NCI-H526 (cell line): ENCODE measurements at places on chromosomes 3 and 15.

DNA sequence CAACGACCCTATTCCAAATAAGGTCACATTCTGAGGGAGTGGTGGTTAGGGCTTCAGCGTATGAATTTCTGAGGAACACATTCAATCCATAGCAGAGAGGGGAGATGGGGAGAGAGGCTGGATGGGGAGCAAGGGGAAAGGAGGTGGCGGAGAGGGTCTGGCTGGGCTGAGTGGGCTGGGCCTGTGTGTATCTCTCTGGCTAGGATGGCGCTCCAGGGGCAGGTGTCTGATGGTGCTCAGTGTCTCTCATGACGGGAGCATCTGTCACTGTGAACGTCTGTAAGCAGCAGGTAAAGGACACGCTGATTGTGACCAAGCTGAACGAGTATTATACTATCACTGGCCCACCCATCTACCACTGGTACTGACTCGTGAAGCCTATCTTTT lies 159.6 kb downstream of the XXYLT1 start:
- DNase-seq = no peak

GRCh38 chr3:150384296-150385212 lies 23.5 kb upstream of the TSC22D2 start:
- DNase-seq = no peak

- no peak for DNase-seq
These were observed 53.3 kb downstream of the TIPARP start for GRCh38 chr3:156727519-156728205.

- DNase-seq = no peak
These were observed 75.0 kb upstream of the MBNL1 start for GRCh38 chr3:152193673-152194267.

DNA sequence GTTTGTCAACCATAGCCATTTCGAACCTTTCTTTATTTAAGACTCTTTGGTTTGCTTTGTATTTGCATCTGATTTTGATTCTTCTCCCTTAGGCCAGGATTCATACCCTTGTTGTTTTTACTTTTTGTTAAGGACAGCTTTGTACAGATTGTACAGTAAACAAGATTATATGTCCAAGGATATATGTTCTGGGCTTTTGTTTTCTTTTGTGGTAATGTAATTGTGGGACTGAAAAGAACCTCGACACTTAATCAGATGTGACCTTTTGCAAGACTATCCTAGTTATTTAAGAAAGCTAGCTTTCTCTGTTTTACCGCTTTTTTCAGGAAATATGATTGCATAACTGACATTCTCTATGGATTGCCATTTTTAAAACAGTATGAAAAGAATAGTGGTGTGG lies 67.0 kb upstream of the SAMMSON start:
- DNase-seq = no peak

DNA sequence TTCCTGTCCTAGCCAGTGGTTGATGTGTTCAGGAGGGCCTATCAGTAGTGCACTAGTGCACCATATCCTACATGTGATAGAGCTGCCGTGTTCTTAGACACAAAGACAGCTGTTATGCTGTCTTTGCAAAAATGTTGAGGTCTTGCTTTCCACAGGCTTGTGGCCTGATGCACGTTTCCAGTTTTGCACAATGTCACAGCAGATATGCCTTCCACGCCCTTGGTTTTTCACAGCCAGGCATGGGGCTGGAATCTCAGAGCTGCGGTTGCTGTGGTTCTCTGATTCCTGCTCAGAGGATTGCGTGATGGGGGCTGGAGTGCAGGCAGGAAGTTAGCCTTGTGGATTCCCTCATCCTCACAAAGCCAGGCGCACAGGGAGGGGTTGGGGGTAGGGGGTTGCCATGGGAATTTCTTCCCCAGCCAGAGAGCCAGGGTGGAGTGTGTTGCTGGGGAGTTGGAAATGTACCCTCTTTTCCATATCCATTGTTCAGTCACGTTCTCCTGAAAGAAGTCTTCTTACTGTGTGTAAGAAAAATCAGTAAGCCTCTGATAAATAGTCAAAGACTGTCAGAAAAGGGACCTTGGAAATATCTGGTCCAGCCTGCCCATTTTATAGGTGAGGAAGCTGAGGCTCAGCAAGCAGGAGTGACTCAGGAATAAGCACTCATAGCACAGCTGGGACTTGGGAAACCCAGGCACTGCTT lies 79.4 kb downstream of the SMAD3 start:
- DNase-seq = no peak

GRCh38 chr3:17062736-17063135 lies 178.0 kb downstream of the PLCL2 start:
- DNase-seq = no peak

DNA sequence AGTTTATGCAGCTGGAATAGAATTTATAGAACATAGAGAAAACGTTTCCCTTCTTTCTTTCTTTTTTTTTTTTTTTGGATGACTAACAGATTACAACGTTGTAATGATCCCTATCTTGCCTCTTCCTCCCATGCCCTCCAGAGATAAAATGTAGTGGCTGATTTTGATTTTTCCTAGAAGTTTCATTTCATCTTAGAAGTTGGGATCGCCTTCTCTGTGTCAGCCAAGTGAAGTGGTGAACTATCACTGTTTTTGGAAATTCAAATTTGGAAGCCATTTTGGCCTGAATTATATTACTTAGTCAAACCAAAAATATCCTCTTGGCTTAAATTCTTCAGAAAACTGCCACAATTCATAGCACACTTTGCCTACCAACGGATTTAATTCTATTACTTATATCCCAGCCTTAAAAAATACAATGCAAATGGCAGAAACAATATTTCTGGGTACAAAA lies 1025.5 kb upstream of the NR2F2 start:
- DNase-seq = no peak

- no peak for DNase-seq
These were observed 43.8 kb downstream of the IL5RA start for GRCh38 chr3:3066378-3066777.

DNA sequence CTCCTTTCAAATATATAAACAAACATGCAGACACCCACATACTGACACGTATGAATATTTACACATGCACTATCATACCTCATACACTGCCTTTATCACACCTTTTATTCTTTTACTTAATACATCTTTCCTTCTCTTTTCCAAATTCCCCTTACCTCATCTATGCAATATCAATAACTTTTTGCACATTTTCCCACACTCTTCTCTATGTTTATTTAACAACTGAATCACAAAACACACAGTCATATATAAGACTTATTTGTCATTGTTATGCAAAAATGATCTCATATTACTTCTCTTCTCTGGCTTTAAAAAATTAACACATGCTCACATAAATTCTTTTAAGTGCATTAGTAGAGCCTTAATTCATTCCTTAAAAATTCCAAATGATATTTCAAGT lies 461.4 kb downstream of the DIPK2A start:
- no peak for DNase-seq

DNA sequence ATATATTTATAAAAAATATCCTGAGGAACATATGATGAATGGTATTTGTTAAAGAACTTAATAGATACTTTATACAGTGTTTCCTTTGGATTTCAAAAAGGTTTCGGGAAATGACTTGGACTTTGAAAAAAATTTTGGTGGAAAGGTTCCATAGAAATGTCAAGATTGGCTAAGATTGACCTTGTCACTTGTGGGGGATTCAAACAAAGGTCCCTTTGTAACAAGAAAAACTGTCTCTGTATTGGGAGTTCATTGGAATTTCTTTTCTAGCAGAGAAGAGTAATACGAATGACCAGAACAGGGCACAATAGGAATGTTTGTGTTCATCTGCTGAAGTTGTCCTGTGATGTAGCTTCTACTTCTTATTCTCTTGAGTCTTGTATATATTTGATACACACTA lies 43.2 kb downstream of the ARHGEF26 start:
- DNase-seq = no peak

- DNase-seq = no peak
These were observed 21.7 kb downstream of the LEKR1 start for GRCh38 chr3:156847752-156848448.

GRCh38 chr15:87492321-87492720 lies 764.2 kb downstream of the NTRK3 start:
- no peak for DNase-seq

DNA sequence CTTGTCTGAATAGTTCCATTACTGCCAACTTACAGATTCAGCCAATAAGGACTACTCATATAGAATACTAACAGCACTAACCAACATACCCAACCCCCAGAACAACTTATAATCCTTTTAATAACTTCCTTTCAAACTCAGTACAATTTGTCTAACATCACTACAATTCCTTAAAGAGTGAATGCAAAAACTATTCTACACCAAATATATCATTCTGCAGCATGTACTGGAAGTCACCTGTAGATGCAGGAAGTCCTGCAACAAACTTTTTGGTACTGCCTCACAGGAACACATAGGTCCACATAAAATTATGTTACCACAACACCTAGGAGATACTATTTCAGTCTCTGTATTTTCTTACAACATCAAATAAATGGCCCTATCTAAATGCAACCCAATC lies 2.1 kb downstream of the CCNL1 start:
- DNase-seq = no peak

DNA sequence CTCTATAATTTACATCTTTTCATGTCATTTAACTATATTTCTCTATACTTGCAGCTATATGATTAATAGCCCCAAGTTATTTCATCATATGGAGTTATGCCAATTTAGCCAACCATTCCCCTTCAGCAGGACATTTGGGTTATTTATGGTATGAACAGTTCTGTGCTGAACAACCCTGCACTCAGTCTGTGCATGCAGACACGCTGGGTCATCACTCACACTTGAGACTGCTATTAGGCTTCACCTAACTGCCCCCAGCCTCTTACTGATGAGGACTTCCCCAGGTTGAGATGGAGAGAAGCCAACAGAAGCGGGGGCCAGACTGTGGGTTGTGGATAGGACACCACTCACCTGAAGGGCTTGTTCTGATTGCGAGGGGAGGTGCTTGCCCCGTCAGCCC lies 7.3 kb downstream of the TADA3 start:
- no peak for DNase-seq

DNA sequence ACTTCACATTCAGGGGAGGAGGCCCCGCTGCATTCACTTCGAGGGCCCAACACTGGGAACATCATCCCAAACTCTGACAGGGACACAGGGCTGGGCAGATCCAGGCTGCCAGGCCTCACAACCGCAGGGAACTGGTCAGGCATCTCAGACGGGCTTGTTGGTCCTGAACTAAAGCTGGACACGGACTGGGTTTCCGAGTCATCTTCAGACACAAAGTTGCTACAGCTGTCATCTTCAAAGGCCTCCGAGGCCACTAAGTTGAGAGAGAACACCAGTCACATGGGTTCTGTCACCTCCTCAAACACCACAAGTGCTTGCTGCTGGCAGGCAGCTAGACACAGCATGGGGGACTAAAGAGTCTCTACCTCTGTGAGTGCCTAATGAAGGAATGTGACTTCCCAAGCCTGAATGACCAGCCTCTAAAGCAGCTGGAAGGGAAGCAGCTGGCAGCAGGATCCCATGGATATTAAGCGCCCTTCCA lies 50.9 kb downstream of the CAPN7 start:
- DNase-seq = no peak

DNA sequence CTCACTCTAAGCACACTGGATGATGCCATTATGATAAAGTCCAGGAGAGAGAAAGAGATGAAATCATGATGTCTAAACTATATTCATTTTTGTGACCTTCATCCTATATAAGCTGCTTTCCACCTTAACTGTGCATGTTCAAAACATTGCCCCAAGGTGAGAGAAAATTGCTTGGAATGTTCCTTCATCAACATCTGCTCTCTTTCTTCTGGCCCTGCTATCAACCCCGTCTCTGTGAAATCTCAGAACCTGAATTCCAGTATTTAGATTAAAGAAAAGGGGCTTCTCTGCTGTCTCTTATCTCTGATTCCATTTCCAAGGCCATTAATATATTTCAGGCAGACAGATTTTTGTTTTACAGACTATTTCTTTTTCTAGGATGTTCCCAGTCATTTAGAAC lies 47.3 kb upstream of the PHLDB2 start:
- no peak for DNase-seq

GRCh38 chr3:194870394-194871110 lies 184.9 kb downstream of the FAM43A start:
- DNase-seq = no peak

- no peak for DNase-seq
These were observed 520.3 kb downstream of the EDEM1 start for GRCh38 chr3:5707794-5708193.

GRCh38 chr3:171967932-171968678 lies 71.3 kb upstream of the FNDC3B start:
- DNase-seq = no peak

DNA sequence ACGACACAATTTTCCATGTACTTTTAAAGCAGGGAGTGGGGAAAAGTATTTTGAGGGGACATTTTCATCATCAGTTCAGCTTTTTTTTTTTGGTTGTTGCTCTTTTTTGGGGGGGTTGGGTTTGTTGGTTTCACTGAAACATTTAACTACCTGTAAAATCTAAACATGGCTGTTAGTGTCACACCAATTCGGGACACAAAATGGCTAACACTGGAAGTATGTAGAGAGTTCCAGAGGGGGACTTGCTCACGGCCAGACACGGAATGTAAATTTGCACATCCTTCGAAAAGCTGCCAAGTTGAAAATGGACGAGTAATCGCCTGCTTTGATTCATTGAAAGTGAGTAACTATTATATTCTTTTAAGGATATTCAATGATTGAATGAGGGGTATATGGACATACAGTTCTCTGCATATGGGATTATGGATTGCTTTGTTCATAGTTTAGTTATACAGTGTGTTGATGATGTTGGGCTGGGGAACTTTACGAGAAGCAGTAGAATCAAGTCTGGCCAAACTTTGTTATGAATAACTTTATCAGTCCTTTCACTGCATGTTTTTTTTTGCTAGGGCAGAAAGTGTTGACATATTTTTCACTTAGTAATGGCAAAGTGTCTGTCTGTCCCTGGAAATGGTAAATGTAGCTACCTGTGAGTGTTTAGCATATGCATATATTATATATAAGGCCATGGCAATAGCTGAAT lies 31.5 kb downstream of the MBNL1 start:
- DNase-seq = no peak

DNA sequence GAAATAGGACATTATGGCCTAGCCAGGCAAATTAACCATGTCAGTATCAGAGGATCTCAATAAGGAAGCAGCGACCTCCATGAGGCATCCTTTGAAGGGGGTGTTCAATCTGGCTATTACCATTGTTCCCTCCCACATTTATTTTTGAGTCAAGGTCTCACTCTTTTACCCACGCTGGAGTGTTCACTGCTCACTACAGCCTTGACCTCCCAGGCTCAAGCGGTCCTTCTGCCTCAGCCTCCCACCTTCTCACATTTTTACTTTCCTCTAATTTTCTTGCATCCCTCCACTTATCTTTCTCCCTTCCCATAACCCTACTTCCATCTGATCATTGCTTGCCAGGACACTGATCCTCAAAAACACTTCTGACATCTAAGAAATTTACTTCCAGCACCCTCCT lies 654.0 kb upstream of the NR2F2 start:
- DNase-seq = no peak

DNA sequence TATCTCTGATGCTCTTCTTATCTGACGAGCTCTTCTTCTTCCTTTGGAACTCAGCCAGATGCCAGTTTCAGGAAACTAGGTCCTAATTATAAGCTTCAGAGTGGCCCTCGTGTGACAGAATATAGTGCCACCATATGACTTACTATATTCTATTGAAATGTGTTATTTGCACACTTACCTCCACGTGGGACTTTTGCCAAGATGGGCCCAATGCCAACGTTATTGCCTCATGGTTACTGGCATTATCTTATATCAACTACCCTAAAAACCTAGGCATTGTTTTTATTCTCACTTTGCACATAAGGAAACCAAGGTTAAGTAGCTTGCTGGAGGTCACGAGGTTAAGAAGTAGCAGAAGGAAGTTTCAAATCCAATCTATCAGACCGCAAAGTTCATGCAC lies 71.3 kb upstream of the SLCO3A1 start:
- DNase-seq = no peak
